ENCODE measurements at places on chromosomes 16 and 17.

DNA sequence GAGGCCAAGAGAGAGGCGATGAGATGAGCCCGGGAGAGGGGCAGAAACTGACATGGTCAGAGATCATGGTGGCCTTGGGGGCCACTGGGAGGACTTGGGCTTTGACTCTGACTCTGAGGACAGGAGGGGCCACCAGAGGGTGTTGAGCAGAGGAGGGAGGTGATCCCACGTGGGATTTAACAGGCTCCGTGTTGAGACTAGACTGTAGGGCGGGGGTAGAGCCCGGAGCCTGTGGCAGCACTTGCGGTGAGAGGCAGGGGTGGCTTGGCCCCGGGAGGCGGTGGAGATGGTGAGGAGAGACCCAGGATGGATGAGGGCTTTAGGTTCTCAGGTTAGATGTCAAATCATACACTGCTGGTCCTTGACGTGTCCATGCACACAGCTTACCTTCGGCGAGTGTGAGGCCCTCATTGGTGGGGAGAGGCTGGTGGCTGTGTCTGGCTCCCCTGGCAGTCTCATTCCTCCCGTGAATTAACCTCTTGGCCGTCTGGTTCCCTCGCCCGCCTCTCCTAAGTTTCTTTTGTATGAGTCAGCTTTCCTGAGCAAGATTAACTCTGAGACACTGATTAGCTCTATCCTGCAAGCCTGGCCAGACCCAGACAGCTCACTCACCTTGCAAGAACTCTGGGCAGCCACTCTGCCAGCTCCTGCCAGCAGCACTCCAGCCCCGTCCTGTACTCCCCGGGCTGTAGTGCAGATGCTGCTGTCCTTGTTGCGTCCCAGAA lies 39.7 kb downstream of the VPS35L start:
- no peak for DNase-seq

DNA sequence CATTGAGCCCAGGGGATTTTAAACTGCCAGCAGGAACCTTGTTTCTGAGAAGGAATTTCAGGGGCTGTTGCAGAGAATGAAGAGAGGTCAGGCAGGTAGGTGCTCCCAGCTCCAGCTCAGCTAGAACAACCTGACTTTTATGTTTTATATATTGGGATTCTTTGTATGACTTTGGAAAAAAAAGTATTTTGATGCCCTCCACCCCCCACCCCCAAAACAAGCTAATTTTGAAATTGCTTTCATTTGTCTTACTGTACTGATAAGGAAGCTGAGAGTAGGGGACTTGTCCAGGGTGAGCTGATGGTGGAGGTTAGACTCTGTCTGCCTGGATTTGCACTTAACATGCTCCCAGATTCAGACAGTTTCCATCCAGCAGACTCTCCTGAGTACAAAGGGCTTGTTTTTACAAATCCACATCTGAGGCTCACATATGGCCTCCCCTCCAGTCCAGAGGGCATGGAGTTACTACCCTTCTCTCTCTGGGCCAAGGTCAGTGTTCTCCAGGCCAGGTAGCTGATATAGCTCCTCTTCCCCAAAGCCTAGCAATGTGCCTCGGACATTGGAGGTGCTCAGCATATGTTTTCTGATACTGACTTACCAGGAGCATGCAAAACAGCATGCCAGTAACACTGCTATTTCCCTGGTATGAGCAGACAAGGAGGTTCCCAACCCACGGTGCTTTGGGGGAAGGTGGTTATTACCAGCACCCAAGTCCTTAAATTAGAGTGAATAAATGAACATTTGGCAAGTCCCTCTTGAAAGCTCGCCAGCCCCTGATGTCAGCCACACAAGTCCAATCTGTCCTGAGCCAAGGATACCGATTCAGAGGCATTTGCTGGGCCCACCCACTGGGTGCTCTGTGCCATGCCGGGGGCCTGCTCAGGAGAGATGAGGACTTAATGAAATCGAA lies 11.3 kb downstream of the STX1B start:
- DNase-seq, result no peak

GRCh38 chr16:62035115-62036092 lies 834 bp downstream of the CDH8 start:
- DNase-seq, result peak; percentile 89

DNA sequence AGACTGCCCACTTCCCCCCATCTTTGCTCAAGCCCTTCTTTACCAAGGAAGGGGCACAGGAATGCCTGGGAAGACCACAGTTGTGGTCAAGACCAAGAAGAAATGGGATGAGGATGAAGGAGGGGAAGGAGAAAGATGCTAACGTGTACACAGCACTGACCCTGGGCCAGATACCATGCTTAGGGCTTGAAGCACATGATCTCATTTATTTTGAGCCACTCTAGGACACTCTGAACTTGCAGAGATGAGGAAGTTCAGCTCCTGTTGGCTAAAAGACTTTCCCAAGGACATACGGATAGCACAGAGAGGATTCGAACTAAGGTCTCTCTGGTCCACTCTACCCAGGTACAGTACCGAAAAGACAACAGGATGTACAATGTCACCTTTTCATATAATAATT lies 42.6 kb downstream of the PIK3R5 start:
- DNase-seq, result no peak

DNA sequence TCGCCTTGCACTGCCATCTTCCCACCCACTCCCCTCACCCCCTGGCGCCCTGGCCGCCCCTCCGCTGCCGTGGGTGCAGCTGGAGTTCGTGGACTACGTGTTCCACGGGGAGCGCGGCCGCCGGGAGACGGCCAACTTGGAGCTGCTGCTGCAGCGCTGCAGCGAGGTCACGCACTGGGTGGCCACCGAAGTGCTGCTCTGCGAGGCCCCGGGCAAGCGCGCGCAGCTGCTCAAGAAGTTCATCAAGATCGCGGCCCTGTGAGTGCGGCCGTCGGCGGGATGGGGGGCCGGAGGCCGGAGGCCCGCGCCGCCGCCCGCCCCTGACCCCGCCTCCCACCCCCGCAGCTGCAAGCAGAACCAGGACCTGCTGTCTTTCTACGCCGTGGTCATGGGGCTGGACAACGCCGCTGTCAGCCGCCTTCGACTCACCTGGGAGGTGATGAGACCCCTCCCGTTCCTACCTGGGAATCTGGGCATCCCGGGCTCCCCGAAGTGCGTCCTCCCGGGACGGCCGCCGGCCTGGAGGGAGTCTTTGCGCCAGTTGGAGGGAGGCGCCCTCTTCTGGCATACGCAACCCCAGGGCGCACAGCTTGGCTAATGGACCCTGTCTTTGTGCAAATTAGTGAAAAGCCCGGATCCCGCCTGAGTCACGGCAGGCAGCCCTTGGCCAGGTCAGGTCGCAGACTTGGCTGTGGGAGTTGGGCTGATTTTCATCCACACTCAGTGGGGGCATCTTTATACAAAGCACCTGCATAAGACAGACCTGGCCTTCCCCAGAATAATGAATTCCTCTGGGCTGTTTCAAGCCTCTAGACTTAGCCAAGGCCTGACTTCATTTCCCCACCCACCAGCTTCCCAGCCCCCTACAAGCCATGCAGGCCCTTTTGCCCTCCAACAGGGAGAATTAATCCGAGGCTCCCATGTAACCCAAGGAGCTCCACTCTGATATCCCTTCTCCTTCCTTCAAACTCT lies 14.3 kb downstream of the RAPGEFL1 start:
- DNase-seq, result peak; percentile 83

GRCh38 chr17:60390925-60391470 lies 935 bp downstream of the USP32 start:
- DNase-seq, result peak; percentile 52

DNA sequence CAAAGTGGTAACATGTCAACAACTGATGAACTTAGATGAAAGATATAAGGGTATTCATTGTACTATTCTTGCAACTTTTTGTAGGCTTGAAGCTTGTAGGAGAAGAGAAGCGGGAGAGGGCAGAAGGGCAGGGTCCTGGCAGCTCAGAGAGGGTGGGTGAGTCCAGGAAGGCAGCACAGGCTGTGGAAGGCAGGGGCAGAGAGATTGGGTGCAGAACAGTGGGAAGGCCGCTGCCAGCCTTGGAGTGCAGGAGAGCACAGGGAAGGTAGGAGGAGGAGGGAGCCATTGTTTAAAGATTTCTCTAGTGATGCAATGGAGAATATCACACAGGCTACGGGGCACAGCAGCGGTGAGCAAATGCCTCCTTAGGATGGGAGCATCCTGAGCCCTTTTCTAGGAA lies 104.3 kb downstream of the N4BP1 start:
- DNase-seq, result no peak

DNA sequence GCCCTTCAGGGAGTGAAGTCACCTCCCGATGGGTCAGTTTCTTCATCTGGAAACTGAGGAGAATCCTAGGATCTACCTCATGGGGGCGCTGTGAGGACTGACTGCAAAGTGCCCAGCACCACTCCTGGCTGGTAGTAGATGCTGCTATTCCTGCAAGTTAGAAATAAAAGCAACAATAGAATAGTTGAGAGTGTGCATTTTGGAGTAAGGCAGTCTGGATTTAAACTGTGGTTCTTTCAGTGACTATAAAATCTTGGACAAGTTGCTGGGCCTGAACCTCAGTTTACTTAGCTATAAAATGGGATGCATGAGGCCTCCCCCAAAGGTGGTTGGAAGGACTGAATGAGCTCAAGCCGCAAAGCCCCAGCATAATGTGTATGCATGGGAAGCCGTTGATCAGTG lies 70.6 kb downstream of the CYB5B start:
- DNase-seq, result no peak

DNA sequence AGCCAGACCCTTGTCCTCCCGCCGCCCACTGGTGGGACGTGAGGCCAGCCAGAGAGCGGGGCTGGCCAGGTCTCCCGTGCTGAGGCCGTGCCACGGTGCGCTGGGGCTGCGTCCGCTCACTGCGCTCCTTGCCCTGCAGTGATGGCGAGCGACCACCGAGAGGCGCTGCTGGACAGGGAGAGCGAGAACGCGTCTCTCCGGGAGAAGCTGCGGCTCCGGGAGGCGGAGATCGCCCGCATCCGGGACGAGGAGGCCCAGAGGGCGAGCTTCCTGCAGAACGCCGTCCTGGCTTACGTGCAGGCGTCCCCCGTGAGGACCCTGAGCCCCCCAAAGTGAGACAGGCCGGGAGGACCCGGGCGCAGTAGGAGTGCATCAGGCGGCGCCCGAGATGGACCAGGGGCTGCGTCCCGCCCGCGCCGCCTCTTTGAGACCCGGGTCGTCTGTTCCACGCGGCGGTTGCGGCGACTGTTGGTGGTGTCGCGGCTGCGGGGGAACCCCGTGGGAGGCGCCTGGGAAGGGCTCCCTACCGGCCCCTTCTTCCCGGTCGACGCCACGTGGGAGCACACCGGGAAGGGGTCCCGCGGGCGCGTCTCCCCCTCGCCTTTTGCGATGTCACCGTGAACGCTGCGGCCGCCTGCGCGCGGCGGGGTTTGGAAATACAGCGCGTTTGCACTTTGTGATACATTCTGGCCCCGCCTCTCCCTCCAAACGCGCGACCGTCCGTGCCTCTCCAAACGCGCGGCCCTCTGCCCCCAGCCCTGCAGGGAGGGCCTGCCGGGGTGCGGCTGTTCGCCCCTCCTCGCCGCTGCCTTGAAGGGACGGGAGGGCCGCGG lies 792 bp upstream of the RAC3 start:
- DNase-seq, result peak; percentile 89

DNA sequence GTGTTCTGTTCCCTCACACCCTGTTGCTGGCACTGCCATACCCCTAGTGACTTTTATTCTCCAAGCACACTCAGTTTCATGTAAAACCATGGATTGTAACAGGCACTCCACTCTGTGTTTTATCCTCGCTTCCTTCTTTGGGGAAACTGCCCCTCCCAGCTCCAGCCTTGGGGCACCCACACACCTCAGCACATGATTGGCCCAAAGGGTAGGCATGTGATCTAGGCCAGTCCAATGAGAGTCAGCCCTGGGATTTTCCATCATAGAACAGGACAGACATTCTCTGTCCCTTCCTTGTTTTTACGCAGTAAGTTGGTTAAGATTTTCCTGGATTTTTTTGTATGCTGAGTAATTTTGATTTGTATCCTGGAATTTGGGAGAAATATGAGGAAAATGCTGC lies 115.4 kb downstream of the C16orf95 start:
- DNase-seq, result no peak

DNA sequence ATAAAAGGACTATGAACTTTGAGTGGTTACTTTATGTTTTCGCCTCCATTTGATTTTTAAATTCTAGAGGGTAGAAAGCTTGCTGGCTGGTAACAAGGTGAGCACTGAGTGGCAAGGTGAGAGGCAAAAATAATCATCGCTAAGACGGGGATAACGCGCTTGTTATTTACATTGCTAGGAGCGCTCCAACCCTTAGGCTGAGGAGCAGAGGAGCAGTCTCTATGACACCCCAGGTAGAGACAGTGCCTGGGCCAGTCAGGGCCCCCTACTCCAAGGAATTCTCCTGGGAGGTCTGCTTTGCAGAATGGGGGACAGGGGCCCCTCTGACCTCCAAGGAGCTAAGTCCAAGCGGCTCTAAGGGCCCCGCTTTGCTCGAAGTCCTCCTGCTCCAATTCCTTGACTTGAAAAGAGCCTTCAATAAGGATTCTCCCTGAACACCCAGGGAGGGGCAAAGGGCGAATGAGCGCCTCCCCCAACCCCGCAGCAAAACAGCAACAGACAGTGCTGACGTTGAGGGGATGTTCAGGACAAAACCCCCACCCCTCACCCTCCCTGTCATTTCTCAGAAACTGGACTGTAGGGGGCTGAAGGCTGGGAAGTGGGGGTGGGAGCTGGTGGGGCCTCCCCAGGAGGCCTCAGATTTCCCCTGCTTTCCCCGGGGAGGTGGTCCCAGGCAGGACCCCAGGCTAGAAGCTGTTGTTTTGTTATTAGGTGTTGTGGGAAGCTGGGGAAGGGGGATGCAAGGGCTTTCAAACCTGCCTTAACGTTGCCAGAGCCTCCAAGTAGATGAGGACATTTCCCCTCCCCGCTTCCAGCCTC lies 10.2 kb upstream of the FOXF1 start:
- peak; percentile 22 for DNase-seq

DNA sequence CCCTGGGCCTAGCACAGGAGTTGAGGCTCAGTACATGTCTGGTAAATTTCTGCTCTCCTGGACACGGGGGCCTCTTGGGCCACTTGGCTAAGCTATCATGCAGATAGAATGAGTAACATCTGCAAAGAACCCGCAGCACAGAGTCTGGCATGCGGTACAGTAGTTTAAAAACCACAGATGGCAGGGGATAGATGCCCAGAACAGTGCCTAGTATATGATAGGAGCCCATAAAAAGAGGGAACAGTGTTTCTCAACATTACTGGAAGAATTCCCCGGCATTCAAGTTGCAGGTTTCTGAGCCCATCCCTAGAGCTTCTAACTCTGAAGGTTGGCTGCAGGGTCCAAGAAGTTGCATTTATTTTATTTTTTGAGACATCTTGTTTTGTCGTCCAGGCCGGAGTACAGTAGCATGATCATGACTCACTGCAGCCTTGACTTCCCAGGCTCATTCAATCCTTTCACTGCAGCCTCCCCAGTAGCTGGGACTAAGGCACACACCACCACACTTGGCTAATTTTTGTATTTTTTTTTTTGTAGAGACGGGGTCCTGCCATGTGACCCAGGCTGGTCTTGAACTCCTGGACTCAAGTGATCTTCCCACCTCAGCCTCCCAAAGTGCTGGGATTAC lies 5.8 kb downstream of the CDIPT start:
- no peak for DNase-seq

GRCh38 chr16:10494343-10495030 lies 85.9 kb downstream of the EMP2 start:
- no peak for DNase-seq
